Testis (tissue), 5 donors: ENCODE measurements at places on chromosomes 6 and 20. TPM values are rescaled to one million over a fixed set of nuclear protein-coding genes. Genes with fewer than 3 reads are reported as not detected.

ZSCAN16 gene
- total RNA-seq, result 3.5 TPM

GRCh38 chr6:150004783-150005717 lies 20.3 kb downstream of the RAET1L start:
- DNase-seq, result peak; percentile 95

DNA sequence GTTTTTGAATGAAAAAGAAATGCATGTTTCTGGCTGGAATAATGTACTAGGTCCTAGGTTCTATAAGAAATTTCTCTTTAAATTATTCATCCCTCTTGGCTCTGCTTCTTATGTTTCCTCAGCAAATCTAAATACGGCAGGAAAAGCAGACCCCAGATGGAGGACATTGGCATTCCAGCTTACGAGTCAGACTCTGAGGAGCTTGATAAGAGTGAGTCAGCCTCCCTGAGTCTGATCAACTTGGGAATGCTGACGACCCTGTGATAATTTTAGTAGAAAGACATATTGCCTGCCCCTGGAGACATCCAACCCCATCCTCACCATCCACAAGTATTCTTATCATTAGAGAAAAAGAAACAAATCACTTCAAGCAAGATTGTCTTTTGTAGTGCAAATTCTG lies 509.7 kb upstream of the MARCKS start:
- DNase-seq, result no peak

KCNB1 gene
- total RNA-seq, result 4.6 TPM

DNA sequence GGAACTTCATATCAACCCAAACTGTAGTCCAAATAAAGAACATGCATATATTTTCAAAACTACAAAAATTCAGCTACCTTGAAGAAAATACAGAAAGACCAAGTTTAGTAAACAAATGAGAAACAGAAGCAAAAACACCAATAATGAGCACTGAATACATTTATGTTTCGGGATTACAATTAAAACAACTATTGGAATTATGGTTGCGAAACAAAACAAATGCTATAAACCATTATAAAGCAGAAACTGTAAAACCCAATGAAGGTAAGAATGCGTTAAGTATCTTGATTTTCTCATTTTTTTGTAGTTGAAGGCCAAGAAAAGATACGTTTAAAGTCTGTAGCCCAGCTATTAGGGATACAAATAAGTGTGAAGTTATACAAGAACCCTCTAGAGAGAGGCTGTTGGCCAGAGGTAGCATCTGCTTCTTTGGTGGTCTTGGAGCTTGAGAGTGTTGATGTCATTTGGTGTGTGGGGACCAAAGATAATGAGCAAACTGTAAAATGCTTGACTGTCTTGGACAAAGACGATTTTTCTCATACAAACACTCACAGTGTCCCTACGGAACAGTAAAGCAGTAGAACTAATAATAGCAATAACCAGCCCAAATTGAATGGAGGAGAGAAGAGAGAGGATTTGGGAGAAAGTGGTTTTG lies 111.5 kb downstream of the PRND start:
- no peak for DNase-seq
